ENCODE measurements at places on chromosomes 16 and 17.

- DNase-seq: no peak
Measured at GRCh38 chr17:69246726-69247375, 18.2 kb upstream of the ABCA10 start.

GRCh38 chr17:19270347-19270703, 33.2 kb downstream of the EPN2 start:
- no peak for DNase-seq

DNA sequence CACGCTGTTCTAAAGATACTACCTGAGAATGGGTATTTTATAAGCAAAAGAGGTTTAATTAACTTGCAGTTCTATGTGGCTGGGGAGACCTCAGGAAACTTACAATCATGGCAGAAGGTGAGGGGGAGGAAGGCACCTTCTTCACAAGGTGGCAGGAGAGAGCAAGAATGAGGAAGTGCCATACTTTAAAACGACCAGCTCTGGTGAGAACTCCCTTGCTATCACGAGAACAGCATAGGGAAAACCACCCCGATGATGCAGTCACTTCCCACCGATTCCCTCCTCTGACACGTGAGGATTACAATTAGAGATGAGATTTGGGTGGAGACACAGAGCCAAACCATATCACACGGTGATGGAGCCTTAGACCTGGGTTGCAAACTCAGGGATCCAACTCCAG, 317.5 kb upstream of the EEF2KMT start:
- DNase-seq: no peak

GRCh38 chr16:68744744-68745280, 7.7 kb downstream of the CDH1 start:
- no peak for DNase-seq

DNA sequence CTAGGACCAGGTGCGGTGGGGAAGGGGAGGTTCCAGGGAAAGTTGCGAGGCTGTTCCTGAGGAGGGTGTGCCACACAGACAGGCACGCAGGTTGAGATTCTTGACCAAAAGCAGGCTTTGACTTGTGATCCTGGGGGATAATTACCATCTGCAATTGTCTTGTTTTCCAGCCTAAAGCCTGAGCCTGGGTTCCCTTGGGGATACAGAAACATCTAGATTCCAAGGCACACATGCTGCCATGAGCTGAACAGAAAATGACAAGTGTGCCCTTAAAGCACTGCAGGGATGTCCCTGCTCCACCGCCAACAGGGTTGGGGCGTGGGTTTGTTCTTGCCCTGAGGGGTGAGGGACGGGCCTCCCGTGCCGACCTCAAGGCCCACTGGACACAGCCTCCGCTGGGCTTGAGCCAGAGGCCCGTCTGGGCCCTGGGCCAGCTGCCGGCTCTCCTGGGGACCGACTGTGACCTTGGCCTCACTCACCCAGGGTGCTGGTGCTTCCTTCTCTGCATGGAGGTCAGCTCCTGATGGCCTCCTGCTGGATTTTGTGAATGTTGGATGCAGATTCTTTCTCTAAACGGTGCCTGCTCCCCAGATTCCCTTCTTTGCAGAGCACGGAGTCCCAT, 14.0 kb downstream of the CA5A start:
- DNase-seq: no peak

- DNase-seq: no peak
Measured at GRCh38 chr17:39568702-39569101, 39.0 kb downstream of the NEUROD2 start.

DNA sequence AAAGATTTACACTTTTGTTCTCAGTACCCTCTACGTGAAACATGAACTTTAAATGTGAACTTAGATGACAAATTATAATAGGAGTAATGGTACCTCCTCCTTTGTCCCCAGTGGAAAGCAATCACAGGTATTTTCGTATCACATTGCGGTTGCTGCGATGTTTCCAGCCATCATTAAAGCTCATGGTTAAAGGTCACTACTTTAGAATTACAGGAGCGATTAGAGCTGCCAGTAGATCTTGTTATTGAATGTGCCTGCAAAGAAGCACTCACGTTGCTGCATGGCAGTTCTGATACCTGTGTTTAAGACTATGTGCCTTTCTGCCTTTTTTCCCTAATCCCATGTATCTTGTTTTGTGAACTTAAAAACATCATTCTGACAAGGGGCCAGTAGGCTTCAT, 301.0 kb downstream of the CPPED1 start:
- no peak for DNase-seq

DNA sequence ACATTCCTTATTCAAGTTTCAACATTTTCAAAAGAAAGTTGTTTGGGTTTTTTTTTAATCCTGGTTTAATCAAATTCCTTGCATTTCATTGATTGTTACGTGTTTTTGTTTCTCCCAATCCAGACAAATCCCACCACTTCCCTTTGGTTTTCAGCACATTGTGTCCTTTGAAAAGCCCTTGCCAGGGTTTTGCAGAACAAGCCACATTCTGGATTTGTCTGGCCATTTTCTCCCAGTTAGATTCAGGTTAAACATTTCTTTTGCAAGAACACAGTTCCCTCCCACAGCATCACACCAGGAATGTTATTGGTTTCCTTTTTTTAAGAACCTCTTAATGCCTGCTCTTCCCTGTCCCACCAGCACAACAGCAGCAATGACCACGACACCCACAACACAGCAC, 278.0 kb upstream of the SALL1 start:
- no peak for DNase-seq

- DNase-seq: no peak
Measured at GRCh38 chr16:68724797-68725196, 12.3 kb upstream of the CDH1 start.

DNA sequence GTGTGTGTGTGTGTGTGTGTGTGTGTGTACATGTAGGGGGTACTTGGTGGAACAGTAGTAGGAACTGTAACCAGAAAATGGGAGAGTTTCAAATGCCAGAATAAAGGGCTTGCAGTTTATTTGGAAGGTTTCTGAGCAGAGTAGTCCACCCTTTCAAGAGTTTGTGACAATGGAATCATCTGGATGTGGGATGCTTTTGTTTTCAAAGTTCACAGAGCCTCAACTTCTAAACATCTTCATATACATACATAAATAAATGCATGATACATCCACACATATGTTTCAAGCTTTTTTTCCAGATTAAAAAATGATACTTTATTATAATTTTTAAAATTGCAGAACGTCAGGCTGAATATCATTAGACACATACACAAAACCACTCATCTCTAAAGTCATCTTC, 2.4 kb upstream of the PKD1L3 start:
- no peak for DNase-seq

DNA sequence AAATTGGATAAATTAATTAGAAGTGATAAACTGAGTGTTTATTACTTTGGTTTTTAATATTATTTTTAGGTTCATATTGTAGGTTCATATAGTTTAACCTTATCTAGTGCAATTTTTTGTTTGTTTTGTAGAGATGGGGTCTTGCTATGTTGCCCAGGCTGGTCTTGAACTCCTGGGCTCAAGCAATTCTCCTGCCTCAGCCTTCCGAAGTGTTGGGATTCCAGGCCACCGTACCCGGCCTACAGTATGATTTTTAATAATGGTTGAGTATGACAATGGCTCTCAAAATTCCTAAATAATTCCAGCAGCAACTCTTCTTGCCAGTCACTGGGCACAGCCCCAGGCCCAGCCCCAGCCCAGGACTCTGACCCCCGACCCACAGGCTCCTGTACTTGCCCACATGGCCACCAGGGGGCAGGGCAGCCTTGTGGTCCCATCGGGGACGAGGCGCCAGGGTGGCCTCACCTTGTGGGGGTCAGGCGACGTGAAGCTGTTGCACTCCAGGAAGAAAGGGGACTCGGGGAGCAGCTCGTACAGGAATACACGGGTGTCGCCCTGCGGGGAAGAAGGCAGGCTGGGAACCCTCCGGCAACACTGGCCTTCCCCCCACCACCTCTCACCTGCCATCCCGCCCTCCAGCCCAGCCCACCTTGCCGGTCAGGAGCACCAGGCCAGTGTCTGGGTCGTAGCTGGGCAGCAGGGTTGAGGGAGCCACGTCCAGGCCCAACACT, 7.9 kb upstream of the PAM16 start:
- DNase-seq: no peak

DNA sequence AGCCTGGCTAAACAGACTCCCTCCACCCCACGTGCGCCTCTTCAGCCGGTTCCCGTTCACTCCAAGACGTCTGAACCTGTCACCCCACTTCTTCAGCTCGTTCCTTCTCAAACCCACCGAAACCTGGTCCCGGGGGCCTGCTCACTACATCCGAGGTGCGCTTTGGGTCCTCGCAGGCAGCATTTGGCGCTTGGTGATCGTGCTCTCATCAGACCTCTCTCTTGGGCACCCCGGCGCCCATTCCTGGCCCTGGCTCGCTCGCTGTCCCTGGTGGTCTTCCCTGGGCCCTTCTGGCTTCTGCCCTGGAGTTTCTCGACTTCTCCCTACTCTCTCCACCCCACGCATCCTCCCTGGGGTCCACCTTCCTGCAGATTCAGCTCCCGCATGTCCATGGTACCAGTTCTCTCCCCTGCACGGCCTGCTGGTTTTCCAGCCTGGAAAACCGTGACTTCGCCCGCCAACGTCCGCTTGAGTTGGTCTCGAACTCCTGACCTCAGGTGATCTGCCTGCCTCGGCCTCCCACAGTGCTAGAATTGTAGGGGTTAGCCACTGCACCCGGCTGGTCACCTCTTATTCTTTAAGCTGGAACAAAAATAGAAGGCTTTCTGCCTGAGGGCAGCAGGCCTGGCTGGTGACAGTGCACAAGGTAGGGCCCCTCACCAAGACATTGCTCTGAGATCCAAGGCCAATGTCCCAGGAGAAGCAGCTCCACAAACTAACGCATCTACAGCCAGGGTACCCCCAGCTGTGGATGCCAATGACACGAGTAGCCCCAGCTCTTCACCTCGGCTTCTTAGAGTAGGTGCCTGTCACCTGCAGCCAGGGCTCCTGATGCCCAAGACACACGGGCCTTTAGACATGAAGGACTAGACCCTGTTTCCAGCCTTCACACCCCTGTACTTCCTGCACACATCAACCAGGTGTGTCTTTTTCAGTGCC, 1.1 kb upstream of the MEAK7 start:
- DNase-seq: no peak

- DNase-seq: no peak
Measured at GRCh38 chr16:23293016-23293415, 9.1 kb upstream of the SCNN1B start.

DNA sequence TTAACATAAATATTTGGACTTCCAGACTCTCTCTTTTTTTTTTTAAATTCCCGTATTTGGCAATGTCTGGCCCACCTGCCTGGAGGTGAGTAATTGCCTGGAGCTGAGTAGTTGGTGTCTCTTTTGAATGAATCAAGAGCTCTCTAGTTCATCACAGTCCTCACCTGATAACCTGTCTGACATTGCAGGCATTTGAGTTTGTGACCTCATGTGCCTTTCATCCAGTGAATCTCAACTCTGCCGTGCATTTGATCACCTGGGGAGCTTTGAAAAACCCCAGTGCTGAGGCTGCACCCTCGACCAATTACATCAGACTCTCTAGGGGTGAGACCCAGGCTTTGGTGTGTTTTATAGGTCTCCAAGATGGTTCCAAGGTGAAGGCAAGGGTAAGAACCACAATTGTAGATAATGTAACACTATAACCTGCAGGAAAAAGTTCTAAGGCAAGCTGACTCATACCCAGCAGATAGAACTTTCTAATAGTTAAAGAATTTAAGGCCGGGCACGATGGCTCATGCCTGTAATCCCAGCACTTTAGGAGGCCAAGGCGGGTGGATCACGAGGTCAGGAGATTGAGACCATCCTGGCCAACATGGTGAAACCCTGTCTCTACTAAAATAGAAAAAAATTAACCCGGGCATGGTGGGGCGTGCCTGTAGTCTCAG, 24.5 kb upstream of the HS3ST2 start:
- no peak for DNase-seq

- no peak for DNase-seq
Measured at GRCh38 chr16:339680-340079, 12.8 kb downstream of the AXIN1 start.

- DNase-seq: peak; percentile 99
Measured at GRCh38 chr17:8153957-8154607, 1.9 kb upstream of the PER1 start.

- DNase-seq: no peak
Measured at GRCh38 chr16:81505011-81505661, 60.5 kb downstream of the CMIP start.

DNA sequence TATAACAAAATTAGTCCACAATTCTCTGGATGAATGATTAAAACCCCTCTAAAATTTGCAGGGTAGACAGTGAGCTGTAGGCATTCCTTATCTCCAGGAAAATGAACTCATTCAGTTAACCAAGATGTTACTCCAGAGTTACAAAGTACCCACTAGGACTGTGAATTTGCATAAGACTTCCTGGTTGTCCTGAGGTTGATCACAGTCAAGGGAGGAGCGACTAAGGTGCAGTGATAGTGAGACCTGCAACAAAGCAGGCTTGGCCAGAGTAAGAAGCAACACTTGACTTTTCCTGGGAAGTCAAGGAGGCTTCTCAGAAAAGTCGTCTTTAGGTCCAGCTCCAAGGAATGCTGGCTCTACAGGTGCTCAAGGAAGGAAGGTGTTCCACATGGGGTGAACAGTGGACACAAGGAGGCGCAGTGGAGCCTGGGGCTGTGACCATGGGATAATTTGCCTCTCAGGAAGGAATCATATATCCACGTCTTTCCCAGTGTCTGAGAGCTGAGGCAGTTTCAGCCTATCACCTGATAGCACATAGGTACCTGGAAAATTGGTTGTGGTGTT, 821.1 kb upstream of the EEF2KMT start:
- no peak for DNase-seq

GRCh38 chr16:50553182-50553710, 5.0 kb downstream of the NKD1 start:
- no peak for DNase-seq

DNA sequence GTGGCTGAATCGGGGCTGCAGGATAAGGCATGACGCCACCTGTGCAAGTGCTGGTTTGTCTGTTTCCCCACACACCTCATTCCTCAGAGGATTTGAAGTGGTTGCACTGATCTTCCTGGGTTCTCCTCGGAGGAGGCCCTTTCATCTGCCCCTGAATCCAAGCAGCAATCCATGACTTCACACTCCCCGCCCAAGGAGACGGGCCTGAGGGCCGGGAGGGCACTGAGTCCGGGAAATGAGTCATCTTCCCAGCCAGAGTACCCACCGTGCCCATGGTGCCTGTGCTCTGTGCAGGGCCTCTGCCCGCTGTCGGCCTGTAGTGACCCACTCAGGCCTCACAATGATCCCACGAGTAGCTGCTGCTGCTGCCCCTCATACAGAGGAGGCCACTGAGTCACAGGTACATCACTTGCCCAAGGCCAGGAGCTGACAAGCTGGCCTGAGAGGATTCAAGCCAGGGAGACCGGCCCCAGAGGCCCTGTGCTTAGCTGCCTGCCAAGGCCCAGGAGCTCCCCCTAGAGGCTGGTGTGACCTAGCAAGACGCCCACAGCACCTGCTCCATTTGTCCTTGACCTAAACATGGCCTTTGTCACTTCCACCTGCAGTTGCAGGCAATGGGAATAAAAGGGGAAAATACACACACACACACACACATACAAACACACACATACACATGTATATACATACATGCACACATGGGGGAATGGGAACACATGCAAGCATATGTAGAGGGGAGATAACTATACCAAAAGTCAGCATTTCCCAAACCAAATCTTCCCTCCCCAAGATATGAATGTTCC, 240.0 kb downstream of the C16orf95 start:
- DNase-seq: peak; percentile 24

DNA sequence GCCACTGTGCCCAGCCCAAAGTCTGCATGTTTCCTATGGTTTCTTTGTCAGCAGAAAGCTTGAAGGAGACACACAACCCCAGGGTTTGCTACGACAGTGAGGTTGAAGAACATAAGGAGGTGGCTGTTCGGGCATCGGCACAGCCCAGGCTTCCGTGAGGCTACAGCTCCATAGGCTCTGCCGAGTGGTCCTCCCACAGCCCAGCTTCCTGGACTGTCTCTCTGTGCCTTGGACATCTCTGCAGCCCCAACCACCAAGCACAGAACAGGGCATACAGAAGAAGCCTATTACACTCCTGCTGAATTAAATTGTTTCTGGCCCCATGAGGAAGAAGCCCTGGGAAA, 3.2 kb upstream of the HAP1 start:
- no peak for DNase-seq

All from HAP-1 (cell line).